ENCODE measurements at places on chromosomes 6 and 20. TPM values are rescaled to one million over a fixed set of nuclear protein-coding genes. Genes with fewer than 3 reads are reported as not detected.

HSD17B8 gene
- total RNA-seq = 0.19 TPM

PRDM13 gene
- not detected for total RNA-seq

SOX18 gene
- total RNA-seq = 1.9 TPM

BTN3A1 gene
- 19.6 TPM for total RNA-seq
